Kidney (tissue), 22 donors: ENCODE measurements at places on chromosomes 7 and 10. TPM values are rescaled to one million over a fixed set of nuclear protein-coding genes. Genes with fewer than 3 reads are reported as not detected.

The SFRP4 gene
- 6.8 TPM for total RNA-seq

The AGAP9 gene
- 10.3 TPM for total RNA-seq

The MYO1G gene
- total RNA-seq = 14.3 TPM

DNA sequence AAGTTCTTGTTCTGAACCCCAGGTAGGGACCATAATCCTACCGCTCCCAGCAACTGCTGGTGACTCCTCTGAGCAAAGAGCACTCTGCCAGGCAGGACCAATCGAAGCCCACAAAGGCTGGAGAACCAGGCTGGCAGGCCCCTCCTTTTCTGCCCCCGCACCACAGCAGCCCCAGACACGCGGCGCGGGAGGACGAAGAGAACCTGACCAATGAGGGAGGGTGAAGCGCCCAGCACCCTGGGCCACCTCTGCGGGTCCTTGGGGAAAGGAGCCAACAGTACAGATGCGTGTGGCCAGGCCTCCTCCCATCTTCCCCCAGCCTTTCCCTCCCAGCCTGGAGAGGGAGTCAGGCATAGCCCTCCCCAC is 25.9 kb downstream of the CTBP2 start:
- no peak for DNase-seq

GRCh38 chr10:22711373-22711772 is 3.0 kb downstream of the PIP4K2A start:
- no peak for DNase-seq

DNA sequence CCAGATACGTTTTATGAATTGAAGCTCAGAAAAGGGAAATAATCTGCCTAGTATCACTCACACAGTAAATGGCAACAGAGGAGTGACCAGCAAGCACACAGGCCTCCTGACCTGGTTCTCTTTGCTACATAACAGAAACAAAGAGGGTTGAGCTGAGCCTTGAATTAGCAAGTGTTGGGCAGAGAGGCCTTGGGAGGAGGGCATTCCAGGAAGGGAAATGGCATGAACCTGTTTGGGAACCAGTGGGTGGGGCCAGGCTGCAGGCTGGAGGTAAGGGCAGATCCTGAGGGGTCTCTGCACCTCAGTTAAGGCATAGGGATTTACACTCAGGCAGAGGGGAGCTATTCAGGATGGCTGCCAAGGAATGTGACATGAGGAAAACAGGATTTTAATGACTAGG is 24.8 kb upstream of the CYCS start:
- DNase-seq = no peak

- no peak for DNase-seq
Measured at GRCh38 chr7:3482147-3482921, 181.3 kb downstream of the SDK1 start.

DNA sequence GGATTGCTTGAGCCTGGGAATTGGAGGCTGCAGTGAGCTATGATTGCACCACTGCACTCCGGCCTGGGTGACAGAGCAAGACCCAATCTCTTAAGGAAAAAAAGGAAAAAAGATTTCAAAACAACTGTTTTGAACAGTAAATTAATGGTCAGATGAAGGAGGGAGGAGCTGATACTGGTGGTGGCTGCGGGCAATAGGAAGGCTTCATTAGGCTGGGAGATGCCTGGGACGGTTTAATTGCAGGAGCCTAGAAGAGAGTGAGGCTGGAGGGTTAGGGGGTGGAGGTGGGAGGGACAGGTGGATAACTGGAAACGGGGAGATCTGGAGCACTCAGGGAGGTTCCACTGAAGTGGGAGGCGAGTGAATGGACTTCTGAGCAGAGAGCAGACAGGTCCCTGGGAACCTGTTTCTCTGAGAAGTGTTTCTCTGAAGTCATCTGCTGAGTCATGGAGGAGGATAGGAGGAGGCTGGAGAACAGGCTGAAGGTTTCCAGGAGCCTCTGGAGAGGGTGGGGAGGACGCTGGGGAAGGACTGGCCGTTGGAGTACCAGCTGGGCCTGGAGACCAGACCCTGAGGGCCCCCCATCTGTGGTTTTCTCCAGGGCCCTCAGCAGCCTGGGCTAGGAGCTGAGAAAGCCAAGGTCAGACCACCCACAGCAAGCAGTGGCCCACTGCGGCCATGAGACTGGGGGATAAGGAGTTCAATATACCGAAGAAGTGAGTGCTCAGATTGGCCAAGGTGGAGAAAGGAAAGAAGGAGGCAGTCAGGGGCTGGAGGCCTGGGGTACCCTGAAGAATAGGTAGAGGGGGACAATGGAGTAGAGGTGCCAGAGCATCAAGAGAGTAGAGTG is 14.4 kb upstream of the YWHAG start:
- DNase-seq = peak; percentile 28

GRCh38 chr7:134789967-134790685 is 10.7 kb downstream of the CALD1 start:
- DNase-seq = no peak

DNA sequence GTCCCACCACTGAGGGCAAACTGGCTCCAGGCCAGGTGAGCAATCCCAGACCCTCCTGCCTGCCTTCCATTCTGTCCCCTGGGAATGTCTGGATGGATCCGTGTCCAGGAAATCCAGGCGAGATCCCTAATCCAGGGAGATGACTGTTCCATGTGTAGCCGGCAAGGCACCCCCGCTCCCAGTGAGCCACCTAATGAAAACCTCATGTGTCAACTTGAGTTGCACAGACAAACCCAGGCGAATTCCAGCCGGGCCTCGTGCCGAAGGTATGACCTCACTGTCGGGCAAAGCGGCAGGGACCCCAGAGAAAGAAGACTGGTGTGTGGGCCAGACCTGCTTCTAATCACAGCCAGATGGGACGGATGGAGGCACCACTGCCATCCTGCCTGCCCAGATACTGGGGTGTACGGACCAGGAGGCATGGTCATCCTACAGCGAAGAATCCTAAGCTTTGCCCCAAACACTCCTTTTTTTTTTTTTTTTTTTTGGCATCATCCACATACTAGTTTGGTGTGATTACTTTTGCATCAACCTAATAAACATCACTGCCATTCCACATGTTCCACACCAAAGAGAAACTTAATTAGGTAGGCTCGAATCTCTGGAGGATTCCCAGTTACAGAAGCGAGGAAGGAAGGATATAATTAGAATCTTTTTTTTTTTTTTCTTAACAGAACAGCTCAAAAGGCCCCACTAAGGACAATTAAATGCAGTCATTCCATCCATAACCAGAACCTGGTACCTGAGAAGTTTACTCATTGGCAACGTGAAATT is 313.1 kb downstream of the CALN1 start:
- DNase-seq = no peak

DNA sequence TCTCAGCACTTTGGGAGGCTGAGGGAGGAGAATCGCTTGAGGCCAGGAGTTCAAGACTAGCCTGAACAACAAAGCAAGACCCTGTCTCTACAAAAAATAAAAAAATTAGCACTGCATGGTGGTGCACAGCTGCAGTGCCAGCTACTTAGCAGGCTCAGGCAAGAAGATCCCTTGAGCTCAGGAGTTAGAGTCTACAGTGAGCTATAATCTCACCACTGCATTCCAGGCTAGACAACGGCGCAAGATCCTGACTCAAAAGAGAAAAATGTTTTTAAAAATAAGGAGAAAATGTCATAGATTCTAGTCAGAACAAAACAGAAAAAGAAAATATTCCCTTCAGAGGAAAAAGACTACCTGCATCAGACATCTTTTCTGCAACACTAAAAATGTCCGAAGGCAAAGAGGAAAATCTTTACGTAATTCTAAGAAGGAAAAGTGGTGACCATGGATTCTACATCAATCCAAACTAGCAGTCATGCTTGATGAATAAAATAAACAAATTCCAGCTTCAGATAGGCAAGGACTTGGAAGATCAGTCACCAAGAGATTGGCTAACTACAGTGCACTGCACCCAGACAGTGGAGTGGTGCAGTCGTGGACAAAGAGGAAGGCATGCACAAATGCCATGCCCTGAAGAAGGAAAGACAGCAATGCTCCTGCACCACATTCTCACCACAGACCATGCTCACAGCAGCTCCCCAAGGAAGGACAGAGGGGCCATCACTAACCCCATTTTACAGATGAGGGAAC is 54.3 kb downstream of the ERCC6 start:
- no peak for DNase-seq
